ENCODE measurements at places on chromosomes 1 and 21.

DNA sequence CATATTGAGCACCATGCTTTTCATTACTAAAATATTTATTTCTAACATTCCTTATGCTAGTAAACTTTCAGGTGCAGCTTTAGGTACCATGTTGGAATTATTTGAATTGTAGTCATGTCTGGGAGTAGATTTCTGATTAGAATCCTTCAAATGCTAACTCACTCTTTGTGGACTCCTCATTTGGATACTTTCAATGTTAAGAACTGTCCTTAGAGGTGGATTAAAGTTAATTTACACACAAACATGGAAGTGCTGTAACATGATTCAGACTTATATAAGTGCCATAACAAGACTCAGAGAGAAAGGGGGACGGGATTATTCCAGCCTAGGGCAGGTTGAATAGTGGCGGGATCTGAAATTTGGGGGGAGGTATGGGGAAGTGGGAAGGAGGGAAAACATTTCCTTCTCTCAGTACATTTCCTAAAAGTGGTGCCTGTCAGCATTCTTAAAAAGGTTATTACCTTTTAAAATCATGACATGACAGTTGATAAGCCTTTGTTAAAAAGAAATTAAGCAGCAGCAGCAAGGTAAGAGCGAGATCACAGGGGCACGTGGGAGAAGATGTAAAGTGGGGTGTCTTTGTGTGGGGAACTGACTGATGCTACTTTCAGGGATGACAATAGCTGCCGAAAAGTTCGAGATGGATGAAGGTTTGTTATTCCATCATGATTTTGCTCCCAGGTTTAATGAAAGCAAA, 44.4 kb downstream of the HHAT start:
- no peaks in the 10 kb centered on the region for H3K36me3 ChIP-seq
- no peak overlapping the region for H3K4me3 ChIP-seq
- peak; percentile 61 for DNase-seq
- H3K4me1 ChIP-seq = peaks cover 17% of the 10 kb centered on the region

- peak; percentile 20 for DNase-seq
- no peaks in the 10 kb centered on the region for H3K36me3 ChIP-seq
- no peak overlapping the region for H3K4me3 ChIP-seq
- no peak overlapping the region for H3K27ac ChIP-seq
- H3K4me1 ChIP-seq = peaks cover 9% of the 10 kb centered on the region
- no peaks in the 10 kb centered on the region for H3K27me3 ChIP-seq
Measured at GRCh38 chr1:240739139-240739538, 127.2 kb upstream of the GREM2 start.

- H3K27ac ChIP-seq = peak overlapping the region; percentile 94
- peaks cover 31% of the 10 kb centered on the region for H3K4me1 ChIP-seq
- H3K36me3 ChIP-seq = no peaks in the 10 kb centered on the region
- no peaks in the 10 kb centered on the region for H3K27me3 ChIP-seq
- DNase-seq = peak; percentile 94
- peak overlapping the region; percentile 48 for H3K4me3 ChIP-seq
Measured at GRCh38 chr1:58903514-58904298, 119.9 kb upstream of the JUN start.

DNA sequence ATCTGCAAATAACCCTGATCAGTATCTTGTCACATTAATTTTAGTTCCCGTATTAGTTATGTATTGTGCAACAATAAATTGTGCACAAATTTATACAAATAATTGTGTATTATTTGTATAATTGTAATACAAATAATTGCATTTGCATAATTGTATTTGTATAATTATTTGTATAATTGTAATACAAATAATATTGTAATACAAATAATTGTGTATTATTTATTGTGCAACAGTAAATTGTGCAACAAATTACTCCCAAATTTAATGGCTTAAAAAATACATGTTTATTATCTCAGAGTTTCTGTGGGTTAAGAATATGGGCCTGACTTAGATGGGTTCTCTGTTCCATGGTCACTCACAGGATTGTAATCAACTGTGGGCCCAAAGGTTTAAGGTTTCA, 86.2 kb upstream of the SAMSN1 start:
- H3K27me3 ChIP-seq = no peaks in the 10 kb centered on the region
- DNase-seq = no peak
- H3K36me3 ChIP-seq = no peaks in the 10 kb centered on the region
- H3K27ac ChIP-seq = no peak overlapping the region

- no peak overlapping the region for H3K4me3 ChIP-seq
- H3K27me3 ChIP-seq = no peaks in the 10 kb centered on the region
- H3K4me1 ChIP-seq = no peaks in the 10 kb centered on the region
- no peak for DNase-seq
Measured at GRCh38 chr1:109240158-109241152, 8.9 kb upstream of the CELSR2 start.

All from SJSA1 (cell line).